ENCODE measurements at places on chromosomes 3 and 15.

DNA sequence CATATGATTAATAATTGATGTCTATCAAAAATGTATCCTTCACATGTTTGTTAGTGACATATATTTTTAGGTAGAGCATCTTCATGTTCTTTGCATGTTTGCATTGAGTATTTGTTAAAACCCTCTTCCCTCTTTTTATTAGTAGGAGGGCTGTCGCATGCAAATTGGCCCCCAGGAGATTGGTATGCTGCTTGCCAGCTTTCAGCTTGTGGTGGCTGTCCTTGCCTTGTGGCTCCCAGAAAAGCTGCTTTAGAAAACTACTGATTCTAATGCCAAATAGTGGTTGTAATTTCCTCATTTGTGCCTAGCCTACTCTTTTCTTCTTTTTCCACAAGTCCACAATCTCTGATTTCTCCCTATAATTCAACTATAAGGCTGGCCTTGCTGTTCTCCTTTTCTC, 886.8 kb downstream of the VGLL3 start:
- DNase-seq: no peak

GRCh38 chr3:110550511-110550910, 521.1 kb upstream of the NECTIN3 start:
- no peak for DNase-seq

GRCh38 chr3:46668116-46668515, 25.4 kb downstream of the ALS2CL start:
- no peak for DNase-seq

GRCh38 chr15:67607959-67608637, 65.6 kb downstream of the MAP2K5 start:
- DNase-seq: no peak

DNA sequence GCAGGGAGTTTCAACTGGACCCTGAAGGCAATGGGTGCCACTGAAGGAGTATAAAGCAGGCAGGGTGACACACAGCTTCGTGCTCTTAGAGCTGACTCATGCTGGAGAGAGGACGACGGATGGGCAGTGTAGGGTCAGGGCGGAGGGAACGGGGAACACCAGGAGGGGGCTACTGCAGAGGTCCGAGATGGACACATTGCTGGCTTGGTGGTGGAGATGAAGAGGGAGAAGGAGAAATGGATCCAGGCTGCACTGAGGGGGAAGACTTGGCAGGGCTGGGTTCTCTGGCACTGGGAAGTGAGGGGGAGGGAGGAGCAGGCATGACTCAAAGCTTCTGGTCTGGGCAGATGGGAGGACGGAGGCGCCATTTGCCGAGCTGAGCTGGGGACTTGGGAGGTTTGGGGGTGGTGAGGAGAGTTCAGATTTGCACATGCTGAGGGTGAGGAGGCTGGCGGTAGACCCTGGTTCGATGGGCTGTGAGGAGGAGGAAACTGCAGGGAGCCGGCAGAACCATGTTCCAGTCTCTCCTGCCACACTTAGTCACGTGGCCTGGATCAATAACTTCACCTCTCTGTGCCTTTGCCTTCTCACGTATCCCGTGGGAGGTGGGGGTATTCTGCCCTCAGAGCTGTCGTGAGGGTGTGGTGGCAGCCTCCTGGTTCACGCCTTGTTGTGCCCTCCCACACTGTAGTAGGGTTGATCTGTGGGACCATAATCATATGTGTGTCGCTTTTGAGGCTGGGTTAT, 4.6 kb upstream of the KCTD6 start:
- no peak for DNase-seq

DNA sequence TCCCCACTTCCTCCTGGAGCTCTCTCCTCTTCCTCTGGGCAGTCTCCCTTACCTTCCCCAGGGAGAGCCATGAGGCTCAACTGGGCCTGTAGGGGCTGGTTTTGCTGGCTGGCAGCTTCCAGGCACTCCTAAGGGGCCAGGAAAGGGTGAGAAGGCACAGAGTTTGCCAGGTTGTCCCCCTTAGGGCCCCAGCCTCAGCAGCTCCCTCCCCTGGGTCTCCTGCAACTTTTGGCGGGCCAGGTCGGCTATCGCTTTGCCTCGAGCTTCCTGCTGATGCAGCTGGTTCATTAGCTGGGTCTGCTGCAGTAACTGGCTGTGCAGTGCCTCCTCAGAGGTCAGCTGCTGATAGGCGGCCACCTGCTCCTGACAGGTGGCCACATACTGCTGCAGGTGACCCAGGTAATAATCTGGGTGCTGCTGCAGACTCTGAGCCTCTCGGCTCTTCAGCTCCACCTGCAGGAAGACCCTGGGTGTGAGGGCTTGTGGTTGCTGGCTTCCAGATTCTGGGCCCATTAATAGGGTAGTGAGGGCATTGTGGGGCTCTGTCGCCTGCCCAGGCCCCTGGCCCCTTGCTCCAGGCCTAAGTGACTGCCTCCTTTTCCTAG, 29.7 kb upstream of the OR4F6 start:
- peak; percentile 71 for DNase-seq

- no peak for DNase-seq
Observed at GRCh38 chr3:159721324-159721723, 267.3 kb upstream of the IL12A start.

GRCh38 chr3:195042743-195043606, 228.0 kb downstream of the XXYLT1 start:
- no peak for DNase-seq

DNA sequence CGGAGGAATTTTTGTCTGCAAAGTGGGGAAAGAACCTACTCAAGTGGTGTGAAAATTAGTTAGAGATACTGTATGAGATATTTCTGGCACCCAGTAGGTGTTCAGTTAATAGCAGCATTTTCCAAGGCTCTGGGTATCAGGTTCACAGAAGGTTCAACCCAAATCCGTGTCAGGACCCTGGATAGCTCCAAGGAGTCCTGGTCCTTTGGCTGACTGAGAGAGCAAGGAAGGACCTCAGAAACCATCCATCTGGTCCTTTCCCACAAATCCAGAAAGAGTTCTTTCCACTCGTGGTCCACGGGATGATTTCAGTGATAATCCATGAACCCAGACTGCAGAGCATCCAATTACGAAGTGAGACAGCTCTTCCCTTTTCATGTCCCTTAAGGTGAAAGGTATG, 51.4 kb downstream of the SLC6A11 start:
- DNase-seq: no peak

DNA sequence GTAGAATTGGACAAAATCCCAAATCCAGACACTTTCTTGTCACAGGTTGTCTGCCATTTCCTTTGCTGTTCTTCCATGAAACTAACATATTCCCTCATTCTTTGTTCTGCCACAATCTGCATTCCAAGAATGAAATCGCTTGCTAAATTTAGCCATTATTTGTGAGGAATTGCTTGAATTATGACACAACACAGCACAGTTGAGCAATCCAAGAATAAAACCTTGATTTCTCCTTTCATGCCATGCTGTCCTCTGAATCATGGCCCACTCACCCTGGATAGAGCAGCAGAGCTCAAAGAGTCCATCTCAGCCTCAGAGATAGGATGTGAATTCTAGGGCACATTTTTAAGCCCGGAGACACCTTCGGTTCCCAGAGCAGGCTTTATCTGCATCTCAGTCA, 35.2 kb upstream of the GREM1 start:
- DNase-seq: no peak

- no peak for DNase-seq
Observed at GRCh38 chr3:134693804-134694203, 43.0 kb upstream of the KY start.

GRCh38 chr3:102224171-102224570, 210.6 kb upstream of the ZPLD1 start:
- no peak for DNase-seq

- no peak for DNase-seq
Observed at GRCh38 chr15:81880314-81880713, 165.5 kb downstream of the MEX3B start.

GRCh38 chr3:114887806-114888205, 259.3 kb downstream of the ZBTB20 start:
- no peak for DNase-seq

DNA sequence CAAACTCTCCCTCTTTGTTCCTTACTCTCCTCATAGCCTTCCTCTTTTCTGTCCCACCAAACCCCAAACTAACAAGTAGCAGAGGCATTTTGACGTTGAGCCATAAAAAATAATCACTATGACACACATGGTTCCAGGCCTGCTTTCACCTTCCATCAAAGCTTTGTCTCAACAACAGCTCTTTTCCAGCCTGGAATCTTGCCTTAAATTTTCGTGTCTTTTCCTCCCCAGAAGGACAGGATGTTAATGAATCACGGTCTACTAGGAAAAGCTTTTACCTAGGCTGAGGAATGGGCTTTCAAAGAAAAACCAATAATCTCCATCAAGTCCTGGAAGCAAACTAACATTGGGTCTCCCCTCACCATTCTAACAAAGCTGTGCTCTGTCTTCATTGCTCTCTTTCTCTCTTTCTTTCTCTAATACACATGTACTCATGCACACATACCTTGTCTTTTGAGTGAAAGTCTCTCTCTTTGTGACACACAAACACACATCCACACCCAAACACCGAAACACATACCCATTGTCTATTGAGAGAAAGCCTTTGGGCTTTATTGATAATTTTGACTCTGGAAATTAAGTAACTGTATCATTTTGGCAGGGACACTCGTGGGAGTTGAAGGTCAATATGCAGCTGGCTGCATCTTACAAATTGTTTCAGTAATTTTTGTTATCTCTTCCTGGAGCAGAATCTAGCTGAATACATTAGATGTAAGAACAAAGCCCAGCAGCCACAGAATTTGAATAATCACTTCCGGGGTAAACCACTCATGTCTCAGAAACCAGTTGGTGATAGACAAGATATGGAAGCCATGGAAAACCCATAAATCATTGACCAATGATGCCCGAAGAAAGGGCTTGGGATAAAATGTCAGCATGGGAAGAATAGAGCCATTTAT, 107.4 kb upstream of the SLC4A7 start:
- peak; percentile 53 for DNase-seq

DNA sequence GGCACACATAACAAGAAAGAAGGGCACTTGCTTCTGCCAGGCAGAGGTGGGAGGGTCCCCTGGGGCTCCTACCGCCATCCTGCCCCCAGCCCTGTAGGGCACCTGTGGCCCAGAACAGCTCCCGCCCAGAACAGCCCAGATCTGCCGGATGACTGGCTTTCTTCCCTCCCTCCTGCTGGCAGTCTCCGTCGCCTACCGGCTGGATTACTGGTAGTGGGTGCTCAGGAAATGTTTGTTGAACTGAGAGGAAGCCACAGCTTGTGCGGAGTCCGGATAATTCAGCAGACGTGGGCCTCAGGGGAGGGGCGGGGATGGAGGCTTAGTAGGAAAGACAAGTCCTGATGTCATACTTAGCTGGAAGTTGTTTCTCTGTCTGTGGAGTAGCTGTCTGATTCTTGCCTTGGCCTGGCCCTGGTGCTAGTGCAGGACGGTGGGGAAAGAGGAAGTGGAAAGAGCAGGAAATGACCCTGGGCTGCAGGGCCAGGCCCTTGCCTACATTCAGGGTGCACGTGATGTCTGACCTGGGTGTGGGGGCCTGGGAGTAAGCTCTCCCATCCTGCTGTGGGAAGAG, 6.7 kb downstream of the CCDC9B start:
- DNase-seq: peak; percentile 23

GRCh38 chr3:133928903-133929607, 33.4 kb upstream of the RAB6B start:
- no peak for DNase-seq

- DNase-seq: no peak
Observed at GRCh38 chr15:88908123-88908522, 5.1 kb downstream of the MFGE8 start.

DNA sequence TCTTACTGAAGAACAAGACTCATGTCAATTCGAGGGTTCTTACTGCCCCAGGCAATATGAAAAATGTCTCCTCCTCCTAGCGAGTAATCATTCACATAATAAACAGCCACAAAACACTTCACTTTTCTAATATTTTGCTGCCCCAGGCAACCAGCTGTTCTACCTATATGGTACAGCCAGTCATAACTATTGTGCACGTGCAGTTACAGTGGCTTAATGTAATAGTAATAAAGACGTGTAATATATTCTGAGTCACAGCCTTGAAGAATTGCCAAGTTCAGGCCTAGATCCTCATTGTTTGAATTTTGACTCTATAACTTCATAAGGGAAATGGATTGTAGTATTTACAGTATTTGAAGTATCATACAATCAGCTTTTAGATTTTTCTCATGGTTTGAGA, 1250.0 kb upstream of the GBE1 start:
- no peak for DNase-seq

DNA sequence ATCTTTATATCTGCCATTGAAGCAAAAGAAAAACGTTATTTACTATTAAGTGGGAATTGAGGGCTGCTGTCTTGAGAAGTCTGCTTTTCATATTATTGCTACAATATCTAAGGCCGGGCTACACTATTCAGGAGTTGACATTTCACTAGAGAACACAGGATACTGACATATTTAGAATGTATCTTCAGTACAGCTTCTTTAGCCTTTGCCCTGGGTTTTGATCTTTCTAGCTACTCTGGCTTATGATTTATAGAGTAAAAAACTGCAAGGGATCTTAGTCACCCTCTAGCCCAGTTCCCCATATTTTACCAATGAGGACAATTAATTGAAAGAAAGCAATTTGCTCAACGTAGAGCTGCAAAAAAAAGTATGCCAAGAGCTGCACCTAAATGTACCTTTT, 307.4 kb upstream of the DPPA4 start:
- DNase-seq: no peak

DNA sequence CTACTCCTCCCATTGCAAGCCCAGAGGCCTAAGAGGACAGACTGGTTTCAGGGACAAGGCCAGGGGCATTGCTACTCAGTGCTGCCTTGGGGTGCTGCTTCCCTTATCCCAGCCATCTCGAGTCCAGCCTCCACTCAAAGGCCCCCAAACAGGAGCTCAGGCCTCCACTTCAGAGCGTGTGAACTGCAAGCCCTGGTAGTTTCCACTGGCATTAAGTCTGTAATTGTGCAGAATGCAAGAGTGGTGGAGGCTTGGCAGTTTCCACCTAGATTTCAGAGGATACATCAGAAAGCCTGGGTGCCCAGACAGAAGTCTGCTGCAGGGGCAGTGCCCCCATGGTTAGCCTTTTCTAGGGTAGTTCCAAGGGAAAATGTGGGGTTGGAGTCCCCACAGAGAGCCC, 192.8 kb upstream of the ST8SIA2 start:
- no peak for DNase-seq

DNA sequence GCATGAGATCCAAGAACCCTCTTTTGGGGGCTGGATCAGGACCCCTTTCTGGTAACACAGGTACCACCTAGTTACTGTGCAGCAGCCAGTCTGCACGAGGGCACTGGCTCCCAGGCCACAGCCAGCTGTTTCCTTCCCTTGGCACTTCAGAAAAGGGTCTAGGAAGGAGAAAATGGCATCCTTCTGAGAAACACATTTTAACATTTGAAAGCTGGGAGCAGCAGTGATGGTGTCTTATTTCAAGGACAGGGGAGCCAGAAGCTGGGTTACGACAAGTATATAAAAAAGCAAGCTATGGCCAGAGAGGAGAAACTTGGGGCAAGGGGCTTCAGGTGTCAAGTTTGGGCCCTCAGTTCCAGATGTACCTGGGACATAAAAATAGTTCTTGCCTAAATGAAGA, 282.8 kb downstream of the CTNNB1 start:
- no peak for DNase-seq

DNA sequence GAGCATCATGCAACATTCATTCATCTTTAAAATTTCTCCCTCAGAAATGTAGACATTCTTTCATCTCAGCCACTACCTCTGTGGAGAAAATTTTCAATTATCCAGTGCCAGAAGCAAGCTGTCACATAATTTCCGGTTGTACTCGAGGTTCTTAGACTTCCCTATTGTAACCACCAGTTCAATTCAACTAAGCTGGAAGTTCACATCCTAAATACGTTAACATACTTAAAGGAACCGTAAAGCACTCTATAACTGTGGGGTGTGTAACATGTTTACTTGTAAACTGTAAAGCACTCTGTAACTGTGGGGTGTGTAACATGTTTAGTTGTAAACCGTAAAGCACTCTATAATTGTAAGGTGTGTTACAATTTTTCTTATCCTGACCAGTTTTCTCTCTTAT, 150.3 kb downstream of the PLCL2 start:
- no peak for DNase-seq

GRCh38 chr15:73283366-73283962, 85.3 kb downstream of the HCN4 start:
- no peak for DNase-seq

Measured in NCI-H526 (cell line).